ENCODE measurements at places on chromosomes 5 and 9.

DNA sequence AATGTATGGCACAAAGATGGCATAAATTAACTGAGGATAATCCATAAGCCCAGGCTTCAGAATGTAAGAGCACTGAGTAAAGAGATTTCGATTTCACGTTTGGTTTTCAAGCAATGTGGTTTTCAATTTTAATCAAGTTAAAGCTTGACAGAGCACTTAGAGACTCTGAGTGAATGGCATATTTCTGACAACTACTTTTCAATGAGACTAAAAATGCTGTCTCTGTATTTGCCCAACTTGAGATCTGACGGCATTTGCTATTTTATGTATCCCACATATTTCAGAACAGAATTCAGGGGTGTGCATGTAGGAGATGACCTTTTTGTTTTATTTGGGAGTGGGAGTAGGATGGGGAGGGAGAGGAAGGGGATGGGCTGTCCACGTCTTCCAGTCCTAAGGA lies 280.3 kb upstream of the PANK3 start:
- no peak for DNase-seq

GRCh38 chr9:93902780-93903655 lies 52.1 kb downstream of the BARX1 start:
- DNase-seq: no peak

DNA sequence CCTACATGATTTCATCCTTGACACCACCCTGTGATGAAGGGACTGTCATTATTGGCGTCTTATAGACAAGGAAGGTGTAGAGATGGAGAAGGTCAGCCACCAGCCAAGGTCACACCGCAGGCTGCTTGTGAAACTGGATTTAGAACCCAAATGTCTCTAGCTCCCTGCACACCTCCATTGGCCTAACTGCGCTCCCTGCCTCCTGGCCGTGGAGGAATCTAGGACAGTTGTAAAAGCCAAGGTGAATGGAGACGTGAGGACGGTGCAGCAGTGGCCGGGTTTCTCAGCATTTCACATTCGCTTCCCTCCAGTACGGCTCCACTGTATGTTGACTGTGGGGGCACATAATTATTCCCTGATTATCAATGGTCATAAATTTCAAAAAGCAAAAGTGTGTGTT lies 119.9 kb downstream of the NSG2 start:
- DNase-seq: no peak

GRCh38 chr5:119363936-119364335 lies 8.1 kb downstream of the TNFAIP8 start:
- no peak for DNase-seq

DNA sequence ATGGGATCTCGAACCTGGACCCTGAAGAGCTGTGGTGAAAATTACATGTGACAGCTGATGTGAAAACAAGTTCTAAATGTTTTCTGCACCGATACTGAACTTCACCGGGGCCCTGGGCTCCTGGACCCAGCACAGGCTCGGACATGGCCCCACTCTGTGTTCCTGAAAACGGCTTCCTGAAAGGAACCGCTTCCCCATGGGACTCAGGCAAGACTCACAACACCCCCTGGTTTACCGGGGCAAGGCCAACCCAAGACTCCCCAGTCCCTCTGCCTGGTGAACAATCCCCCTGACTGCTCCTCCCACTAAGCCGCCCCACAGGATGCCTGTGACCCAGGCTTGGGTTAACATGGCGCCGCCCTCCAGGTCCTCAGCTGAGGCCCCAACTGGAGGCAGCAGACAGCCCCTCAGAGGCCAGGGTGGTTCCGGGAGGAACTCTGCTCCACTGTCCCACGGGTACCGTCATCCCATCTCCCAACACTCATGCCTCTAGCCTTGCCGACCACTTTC lies 124.5 kb upstream of the FOXD4L5 start:
- DNase-seq: no peak

GRCh38 chr9:38213631-38214299 lies 144.7 kb upstream of the SHB start:
- DNase-seq: no peak

DNA sequence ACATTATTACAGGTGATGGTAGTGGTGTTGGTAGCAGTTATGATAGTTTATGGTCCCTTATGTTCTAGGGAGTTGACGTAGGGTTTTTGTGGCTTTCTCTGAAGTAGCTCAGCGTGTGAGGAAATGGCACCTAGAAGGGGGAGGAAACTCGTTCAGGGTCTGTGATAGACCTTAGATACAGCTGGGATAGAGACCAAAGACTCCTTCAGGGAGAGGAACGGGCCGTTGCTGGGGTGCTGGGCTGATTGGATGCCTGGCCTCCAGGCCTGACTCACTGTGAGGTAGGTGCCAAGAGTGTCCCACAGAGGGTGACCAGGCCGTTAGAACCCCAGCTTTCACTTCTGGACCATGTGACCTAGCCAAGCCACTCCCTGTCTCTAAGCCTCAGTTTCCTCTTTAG lies 96.6 kb downstream of the DAB2IP start:
- DNase-seq: no peak

- no peak for DNase-seq
Observed at GRCh38 chr5:135568246-135568645, 10.5 kb downstream of the CXCL14 start.

- no peak for DNase-seq
Observed at GRCh38 chr5:121702682-121703081, 149.0 kb upstream of the FTMT start.

DNA sequence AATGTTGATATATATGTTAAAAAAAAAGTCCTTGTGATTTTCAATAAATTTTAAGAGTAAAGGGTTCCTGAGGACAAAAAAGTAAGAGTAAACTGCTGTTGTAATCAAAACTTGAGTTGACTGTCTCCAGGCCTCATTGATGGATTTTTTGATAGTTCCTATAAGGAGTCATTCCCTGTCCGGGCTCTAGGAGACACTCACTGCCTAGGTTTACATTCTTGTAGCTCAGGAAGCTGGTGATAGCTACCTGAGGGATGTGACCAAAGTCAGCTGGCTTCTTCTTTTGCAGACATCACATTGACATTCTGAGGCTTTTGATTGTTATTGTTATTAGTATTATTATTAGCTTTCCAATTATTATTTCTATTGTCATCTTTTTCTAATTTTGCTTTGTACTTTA lies 116.5 kb upstream of the FBXL7 start:
- no peak for DNase-seq

DNA sequence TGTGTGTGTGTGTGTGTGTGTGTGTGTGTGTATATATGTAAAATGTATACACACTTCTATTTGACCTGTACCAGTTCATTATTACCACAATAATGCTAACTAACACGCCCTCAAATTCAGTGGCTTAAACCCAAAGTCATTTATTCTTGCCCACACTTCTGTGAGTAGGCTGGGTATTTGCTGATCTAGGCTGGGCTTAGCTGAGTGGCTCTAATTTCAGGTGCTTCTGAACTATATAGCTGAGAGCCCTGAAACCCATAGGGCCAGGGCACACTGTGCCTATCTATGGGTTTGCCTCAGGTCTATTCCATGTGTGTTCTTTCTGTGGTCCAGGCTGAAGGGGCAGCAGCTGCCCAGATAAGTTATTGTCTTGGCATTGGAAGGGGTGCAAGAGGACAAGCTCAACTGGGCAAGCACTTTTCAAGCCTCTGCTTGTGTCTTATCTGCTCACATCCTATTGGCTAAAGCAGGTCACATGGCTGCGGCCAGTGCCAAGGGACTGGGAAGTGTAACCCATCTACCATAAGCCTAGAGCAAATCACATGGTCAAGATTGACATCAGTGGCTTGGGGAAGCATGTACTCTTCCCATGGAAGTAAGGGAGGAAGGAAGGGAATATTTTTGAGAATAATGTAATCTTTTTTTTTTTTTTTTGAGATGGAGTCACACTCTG lies 139.9 kb downstream of the PALM2AKAP2 start:
- no peak for DNase-seq

DNA sequence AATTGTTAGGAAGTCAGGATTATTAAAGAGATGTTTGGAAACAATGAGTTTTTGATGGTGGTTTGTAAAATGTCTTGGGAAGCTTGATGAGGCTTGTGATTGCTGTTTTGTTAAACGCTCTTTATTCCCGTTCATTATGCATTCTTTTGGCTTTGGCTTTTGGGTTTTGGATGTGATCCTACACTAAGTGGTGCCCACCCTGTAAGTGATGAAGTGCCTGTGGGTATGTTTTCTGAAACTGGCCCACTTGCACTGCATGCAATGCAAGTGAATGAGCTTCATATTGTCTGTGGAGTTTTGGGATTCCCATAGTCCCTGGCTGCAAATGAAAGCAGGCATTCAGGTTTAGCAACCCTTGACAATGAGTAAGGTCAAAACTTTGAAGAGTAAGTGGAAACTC lies 1035.5 kb upstream of the WWC1 start:
- DNase-seq: no peak

DNA sequence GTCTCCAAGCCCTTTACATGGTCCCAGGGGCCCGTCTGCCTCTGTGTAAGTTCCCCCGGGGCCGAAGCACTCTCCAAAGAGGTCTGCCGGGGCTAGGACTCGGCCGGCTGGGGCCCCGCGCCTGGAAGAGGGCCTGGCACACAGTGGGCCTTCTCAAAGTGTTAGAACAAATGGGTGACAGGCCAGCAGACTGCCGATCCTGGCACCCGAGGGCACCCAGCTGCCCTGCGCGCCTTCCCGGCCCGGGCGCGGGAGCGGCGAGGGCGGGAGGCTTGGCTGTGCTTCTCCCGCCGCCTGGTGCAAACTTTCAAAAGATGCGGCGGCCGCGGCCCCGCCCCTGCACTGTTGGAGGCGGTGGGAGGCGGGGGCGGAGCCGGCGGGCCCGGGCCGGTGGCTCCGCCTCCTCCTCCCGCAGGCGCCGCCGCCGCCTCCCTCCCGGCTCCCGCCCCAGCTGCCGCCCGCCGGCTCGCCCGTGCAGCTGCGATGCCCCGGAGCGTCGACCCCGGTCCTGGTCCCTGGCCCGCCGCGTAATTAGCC lies at the start of gene NEURL1B:
Gene NEURL1B, plus strand, starts transcription at position 442 of the 537 bp plus-strand sequence. CDS start 144 bp downstream, outside the sequence.
- DNase-seq: peak; percentile 16

DNA sequence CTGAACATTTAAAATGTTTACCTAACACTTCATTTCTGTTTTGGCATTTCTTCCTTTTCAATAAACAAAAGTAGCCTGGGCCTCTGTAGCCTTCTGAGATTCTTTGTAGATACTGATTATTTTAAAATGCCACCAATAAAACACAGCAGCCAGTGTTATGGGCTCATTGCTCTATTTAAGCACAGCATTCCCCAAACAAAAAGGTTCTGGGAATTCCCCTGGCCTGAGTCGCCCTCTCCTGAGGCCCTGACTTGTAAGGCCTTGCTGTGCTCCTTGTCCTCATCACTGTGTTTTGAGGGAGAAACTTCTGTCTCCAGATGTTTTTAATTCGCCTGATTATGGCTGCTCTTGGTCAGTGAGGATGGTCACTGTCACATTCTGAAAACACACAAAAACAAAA lies 33.0 kb upstream of the CTXN3 start:
- DNase-seq: no peak

DNA sequence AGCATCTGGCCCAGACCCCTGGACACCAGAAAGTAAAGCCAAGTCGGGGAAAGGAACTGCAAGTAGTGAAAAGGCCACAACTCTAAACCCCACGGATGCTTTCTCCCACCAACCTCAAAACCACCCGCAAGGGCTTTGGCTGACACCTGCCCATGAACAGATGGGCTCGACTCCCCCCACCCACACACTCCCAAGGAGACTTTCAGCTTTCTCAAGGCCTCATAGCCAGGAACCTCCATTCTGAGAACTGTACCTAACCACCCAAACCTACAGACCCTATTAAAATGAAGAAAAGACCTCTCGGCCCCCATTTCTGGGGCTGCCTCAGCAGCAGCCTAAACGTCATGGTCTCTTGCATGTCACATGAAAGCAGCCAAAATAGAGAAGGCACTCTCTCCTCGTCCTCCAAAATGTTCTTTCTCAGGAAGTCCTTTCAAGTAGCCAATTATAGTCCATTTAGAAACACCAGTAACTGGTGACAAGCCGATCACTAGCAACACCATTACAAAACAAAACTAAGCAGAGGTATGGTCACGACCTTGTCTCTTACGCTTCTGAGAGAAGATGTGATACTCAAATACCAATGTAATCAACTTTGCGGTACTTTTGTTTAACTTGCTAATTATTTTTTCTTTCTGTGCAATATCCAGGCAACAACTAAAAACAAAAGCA lies 2.9 kb downstream of the B4GALT1 start:
- no peak for DNase-seq

GRCh38 chr5:125002727-125003598 lies 256.5 kb upstream of the ZNF608 start:
- no peak for DNase-seq

GRCh38 chr9:21689854-21690253 lies 112.6 kb upstream of the MTAP start:
- DNase-seq: no peak

DNA sequence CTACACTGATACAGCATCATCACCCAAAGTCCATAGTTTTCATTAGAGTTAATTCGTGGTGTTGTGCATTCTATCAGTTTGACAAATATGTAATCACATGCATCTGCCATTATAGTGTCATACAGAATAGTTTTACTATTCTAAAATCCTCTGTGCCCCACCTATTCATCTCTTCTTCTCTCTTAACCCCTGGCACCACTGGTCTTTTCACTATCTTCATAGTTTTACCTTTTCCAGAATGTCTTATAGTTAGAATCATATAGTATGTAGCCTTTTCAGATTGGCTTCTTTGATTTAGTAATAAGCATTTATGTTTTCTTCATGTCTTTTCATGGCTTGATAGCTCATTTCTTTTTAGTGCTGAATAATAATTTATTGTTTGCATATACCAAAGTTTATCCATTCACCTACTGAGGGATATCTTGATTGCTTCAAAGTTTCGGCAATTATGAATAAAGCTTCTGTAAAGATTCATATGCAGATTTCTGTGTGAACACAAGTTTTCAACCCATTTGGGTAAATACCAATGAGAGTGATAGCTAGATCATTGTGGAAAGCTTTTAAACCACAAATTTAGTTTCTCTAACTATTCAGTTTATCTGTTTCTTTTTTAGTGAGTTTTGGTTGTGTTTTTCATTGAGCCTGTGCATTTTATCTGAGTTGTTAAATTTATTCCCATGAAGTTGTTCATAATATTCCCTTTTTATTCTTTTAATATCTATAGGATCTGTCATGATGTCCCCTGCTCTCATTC lies 84.9 kb downstream of the RALGPS1 start:
- DNase-seq: no peak

GRCh38 chr5:97097326-97098230 lies 44.8 kb downstream of the LIX1 start:
- DNase-seq: no peak

- no peak for DNase-seq
Observed at GRCh38 chr9:79610019-79610631, 38.4 kb downstream of the TLE4 start.

DNA sequence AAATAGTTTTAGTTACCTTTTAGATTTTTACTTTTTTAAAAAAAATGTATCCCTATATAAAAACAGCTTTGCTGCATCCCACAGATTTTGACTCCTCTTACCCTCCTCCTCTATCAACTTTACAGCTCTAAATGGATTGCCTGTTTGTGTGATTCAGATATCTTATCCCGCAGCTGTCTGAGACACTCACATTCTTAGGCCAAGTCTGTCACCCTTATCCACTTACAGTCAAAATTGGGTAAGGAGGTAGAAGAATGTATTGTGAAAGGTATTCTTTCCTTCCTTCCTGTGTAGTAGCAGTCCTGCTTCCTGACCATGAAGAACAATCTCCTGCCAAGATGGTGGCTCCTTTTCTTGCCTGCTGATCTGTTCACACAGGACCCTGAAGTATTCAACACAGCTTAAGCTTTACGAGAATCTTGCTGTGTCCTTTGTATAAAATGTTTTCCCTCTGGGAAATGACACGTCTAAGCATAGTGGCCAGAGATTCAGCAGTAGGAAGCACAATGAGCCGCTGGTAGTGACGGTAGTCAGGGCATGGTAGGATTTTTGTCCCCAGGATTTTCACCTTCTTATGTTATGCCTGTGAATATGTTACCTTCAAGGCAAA lies 67.7 kb upstream of the ST8SIA4 start:
- no peak for DNase-seq

- DNase-seq: no peak
Observed at GRCh38 chr9:127021664-127022363, 100.6 kb downstream of the ANGPTL2 start.

All from activated CD4-positive, alpha-beta T cell treated with anti-CD3 and anti-CD28 coated beads, Interleukin-2, amount 50 U/mL, for 1 hour (primary cell).